ENCODE measurements at places on chromosomes 2 and 18.

DNA sequence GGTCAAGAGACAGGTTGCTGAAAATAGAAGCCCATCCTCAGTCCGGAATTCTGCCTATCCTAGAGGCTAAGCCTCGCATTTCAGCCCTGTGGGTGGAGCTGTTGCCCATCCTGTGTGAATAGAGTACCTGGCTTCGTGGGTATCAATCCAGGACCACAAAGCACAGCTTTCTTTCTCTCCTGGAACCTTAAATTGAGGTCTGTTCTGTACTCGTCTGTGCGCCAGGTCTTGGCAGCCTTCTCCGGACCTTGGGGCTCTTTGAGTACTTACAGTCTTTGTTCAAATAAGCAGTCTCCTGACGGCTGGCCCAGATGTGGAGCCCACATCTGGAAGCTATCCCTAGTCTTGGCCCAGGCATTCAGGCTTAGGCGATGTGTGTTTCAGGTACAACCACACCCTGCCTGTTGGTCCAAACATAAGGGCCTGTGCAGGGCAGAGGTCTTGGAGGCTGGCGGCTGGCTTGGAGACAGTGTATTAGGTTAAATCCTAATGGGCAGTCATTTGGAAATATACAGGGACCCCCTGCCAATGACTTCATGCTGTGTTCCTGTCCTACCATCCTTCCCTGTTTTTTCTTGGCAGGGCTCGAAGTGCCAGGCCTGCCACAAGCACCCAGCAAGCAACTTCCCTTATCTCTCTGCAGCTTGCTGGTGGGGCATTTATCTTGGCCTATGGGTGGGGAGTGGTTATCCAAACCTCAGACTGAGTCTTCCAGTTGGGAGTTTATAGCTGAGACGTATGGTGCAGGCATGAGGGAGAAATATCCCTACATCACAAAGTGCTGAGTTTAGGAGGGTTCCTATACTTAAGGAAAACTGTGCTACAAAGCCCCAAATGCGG lies 294.1 kb downstream of the BCL2 start:
- DNase-seq = peak; percentile 2

DNA sequence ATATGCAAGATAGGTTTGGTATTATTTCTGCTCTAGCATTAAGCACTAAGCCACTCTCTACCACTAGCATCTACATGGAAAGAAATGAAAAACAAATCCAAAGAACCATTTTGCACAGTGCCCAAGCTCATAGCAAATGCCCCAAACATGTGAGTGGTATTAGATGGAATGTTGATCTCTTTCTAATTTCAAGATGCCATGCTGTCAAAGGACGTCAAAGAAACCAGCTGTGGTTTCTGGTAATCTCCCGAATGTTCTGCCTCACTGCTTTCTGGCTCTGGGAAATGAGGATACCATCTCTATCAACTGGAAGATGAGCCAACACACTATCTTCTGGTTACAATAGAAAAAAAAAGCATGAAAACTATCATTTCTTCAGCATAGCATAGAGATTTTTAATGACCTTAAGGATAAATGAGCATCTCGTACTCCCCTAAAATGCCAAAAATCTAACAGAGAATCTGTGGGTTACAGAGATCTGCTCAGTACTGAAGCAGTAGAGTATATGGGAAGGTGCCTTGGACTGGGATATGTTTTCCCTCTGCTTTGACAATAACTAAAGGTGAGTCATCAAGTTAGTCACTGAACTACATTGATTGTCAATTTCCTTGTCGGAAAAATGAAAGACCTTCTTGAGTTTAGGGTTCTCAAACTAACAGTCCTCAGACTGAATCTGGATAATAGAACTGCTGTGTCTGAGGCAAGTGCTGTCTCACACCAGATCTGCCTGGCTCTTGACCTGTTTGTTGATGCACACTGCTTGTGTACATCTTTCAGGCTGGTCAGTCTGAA lies 244.8 kb upstream of the NCKAP5 start:
- peak; percentile 72 for DNase-seq

- DNase-seq = peak; percentile 15
Observed at GRCh38 chr2:232633413-232634205, at the start of gene EFHD1. EFHD1 (plus strand) TSS chr2:232633604; CDS start chr2:232633705, 101 bp downstream.

DNA sequence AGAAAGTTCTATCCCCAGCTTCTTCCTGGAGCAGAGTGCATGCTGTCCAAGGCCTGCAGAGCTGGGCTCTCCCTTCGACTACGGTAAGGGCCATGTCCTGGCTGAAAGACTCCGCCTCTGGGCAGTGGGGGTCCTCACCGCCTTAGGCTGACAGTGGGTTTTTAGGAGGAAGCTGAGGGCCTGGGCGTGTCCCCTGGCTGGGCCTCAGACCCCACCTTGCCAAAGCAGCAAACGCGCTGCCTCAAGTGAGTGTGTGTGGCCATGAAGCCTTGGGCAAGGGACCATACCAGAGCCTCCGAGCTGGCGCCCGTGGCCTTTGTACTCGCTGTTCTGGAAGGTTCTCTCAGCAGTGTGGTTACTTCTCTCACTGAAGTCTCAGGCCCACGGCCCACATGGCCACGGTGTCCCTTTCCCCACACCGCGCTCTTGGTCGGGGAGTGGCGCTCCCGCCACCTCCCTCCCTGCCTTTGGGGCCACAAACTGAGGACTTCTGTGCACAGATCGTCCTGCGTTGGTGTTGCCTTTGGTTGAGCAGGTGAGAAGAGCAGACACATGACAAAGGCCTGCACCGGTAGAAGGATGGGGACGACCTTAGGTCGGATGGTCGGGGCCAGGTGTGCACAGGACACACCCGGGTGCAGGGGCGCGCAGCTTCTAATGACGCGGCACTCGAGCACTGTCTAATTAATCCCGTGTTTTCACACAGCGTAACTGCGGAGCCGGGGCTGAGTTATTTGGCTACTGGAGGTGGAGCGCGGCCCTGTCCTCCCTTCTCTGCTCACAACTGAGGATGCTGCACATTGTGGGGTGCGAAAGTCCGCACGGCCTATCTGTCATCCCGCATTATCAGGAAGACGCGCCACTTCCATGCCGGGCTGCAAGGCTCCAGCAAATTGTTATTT lies 121.6 kb downstream of the PTGR3 start:
- no peak for DNase-seq

- DNase-seq = peak; percentile 62
Observed at GRCh38 chr2:1704631-1705556, 39.4 kb downstream of the PXDN start.

GRCh38 chr18:66599190-66599589 lies 4.7 kb downstream of the CDH19 start:
- no peak for DNase-seq

DNA sequence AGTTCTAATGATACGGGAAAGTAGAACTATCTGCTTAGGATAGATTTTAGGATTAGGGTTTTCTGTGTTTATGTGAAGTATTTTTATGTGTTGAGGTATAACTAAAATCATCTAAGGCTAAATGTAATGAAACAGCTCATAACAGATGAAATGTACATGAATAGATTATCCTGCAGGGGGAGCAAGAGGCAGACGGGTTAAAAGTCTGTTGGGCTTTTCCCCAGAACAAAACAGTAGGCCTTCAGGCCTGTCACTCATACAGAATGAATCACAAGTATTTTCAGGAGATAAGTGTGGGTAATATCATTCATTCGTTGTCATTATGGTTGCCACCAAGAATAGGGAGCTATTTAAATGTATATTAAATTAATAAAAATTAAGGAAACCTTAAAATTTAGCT lies 107.9 kb upstream of the IL1R2 start:
- DNase-seq = peak; percentile 87

DNA sequence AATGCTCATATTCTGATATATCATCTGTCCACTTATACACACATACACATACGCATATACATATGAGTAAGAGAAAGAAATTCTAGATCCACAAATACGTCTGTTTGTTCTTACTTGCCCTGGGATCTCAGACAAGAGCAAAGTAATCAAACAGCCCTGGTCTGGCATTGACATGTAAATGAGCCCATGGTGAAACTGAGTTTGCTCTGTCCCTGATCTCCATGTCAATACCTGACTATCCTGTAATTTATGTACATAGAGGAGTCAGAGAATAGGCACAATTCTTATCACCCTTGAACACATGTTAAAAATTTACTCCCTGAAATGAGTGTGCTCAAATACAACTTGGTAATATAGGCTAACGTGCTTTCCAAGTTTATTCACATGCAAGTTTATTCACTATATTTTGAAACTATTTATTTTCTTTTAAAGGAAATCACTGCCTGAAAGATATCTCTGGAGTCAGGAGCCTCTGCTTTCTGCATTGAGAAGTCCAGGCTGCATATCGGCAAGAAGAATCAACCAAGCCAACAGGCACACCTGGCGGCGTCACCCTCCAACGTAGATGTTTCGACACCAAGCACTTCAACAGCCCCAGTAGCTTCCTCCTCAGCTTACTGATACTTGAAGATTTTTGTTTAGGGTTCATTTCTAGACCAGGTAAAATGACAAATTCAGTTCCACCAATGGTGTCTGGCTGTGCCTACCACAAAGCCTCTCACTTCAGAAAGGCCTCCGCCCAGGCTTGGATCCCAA lies 100.6 kb downstream of the CMPK2 start:
- no peak for DNase-seq

- DNase-seq = no peak
Observed at GRCh38 chr18:46755315-46756024, 1.4 kb downstream of the ST8SIA5 start.

GRCh38 chr2:108612153-108612513 lies 77.9 kb downstream of the LIMS1 start:
- peak; percentile 80 for DNase-seq

GRCh38 chr2:240286596-240286995 lies 146.1 kb upstream of the OTOS start:
- DNase-seq = no peak

GRCh38 chr2:95234286-95234785 lies 27.0 kb downstream of the ZNF892 start:
- no peak for DNase-seq

DNA sequence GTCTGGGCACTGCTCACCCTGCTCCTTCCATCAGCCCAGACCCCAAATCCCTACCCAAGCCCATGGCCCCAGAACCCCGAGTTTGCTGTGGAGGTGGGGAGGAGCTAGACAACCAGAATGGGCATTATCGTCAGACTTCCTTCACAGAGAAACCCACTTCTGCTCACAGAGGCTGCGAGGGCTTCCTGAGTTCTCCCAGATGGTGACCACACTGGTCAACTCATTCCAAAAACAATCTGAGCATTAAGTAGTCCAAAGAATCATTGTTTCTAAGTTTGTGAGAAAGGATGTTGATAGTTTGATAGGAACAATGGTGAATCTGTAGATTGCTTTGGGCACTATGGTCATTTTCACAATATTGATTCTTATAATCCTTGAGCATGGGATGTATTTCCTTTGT lies 60.2 kb downstream of the LRRC30 start:
- DNase-seq = no peak

DNA sequence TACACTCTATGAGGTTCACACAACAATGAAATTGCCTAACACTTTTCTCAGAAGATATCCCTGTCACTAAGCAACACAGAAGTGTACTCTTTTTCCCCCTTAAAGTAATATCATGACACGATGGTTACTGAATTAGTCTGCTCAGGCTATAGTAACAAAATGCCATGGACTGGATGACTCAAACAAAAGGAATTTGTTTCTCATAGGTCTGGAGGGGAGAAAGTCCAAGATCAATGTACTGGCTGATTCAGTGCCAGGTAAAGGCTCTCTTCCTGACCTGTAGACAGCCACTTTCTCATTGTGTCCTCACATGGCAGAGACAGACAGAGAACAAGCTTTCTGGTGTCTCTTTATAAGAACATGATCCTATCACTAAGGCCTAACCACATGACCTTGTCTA lies 211.9 kb downstream of the RBM43 start:
- peak; percentile 41 for DNase-seq

- peak; percentile 27 for DNase-seq
Observed at GRCh38 chr2:85160966-85161960, 28.1 kb downstream of the TCF7L1 start.

GRCh38 chr18:55509631-55510324 lies 78.2 kb downstream of the TCF4 start:
- peak; percentile 97 for DNase-seq

- no peak for DNase-seq
Observed at GRCh38 chr2:48588745-48589144, 28.9 kb upstream of the GTF2A1L start.

- DNase-seq = no peak
Observed at GRCh38 chr2:161369311-161369710, 46.8 kb upstream of the TBR1 start.

- DNase-seq = no peak
Observed at GRCh38 chr2:230459216-230459615, 43.2 kb downstream of the SP100 start.

GRCh38 chr18:46222710-46223360 lies 118.7 kb downstream of the HAUS1 start:
- peak; percentile 29 for DNase-seq

DNA sequence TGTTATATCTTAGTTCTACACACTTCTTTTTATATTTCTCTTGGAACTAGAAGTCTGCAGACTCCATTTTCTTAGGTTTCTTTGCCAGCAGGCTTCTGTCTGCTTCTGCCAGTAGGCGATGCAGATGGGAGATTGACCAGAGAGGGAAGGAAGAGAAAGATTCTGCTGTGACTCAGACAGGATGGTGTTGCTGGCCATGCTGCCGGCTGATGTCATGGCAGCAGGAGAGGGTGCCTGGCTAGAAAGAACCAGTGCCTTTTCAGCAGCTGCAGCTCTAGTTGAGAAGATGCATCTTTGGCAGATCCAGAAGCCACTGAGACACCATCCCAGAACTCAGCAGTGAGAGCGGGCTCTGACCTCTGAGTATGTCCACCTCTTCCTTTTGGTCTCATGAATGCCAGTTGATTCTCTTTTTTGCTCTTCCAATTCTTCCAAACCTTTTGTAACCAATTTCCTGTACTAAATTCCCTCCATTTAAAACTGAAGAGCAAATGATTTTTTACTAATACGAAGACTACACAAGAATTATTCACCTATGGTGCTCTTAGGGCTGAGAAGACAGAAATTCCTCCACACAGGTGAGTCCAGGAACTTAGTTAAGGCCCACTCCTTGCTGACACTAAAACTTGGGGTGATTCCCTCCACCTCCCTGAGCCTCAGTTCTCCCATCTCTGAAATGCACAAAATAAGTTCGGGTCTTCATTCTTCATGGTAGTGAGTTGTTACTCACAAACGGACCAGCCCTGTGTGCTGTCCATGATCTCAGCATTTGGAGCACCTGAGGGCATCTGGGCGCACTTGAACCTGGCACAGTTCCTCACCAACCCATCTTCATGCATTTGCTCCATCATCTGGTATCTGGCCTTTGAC lies 200.7 kb downstream of the MYCN start:
- no peak for DNase-seq

DNA sequence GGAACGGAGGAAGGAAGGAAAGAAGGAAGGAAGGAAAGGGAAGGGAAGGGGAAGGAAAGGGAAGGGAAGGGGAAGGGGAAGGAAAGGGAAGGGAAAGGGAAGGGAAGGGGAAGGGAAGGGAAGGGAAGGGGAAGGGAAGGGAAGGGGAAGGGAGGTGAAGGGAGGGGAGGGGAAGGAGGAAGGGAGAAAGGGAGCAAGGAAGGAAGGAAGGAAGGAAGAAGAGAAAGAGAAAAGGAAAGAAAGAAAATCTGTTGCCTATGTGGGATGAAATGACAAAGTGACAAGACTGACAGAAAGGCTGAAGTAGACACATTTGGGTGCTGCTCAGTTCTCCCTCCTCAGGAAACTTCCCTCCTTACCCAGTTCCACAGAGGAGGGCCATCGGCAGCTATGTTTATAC lies 46.3 kb upstream of the GORASP2 start:
- no peak for DNase-seq

All from amniotic epithelial cell (primary cell).